ENCODE measurements at places on chromosomes 11 and 22.
A peak's percentile ranks its signal among the peaks of the same experiment; 100 is the strongest.

DNA sequence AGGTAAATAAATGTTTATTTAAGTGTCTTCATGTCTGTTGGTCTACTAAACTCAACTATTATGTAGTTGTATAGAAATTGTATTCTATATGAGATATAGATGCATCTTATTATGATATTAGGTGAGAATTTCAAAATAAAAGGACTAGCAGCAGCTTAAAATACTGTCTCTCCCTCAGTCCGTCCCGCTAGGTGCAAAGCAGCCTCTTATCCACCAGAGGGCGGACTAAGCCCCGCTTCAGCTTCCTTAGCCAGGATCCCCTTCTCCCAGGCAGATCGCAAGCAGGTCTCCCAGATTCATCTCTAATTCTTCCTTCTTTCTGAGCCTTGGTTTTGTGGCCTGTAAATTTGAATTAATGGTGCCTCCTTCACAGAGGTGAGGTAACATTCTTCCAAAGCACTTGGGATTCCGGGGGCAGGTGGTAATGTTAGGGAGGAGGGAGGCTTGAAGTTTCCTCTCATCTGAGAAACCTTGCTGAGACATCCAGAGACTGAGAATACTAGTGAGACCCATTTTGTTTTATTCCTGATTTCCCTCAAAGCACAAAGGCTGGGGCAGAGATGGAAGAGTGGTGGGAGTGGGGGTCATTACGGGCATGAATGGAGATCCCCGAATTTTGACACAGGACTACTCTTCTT, 13.5 kb upstream of the INSC start:
- DNase-seq: peak; percentile 8

DNA sequence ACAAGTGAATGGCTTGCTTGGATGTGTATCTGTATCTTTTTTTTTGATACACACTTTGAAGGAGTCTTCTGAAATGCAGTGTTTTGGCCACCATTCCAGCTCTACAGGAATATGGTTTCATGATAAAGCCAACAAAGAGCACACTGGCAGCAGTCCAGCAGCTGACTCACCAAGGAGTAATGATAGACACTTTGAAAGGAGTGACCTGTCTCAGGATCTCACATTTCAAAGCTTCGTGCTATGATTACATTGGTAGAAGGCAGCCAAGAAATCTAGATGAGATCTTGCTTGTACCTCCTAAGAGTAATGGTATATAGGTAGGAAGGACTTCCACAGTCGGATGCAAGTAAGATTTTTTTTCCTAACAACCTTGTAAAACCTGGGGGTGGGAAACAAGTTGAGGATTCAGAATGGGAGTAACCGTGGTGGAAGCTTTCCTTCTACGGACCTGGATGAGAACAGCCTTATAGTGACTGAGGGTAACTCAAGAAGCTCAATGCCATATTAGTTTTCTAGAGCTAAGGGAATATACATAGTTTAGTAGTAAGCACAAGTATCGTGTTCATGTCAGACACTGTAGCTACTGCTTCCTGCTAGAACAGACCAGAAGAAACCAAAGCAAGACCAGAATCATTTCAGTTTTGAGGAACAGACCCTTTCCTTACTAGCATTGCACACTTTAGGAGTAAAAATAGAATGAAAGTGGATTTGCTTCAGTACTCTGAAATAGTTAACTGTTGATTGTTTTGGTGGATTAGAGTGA, 25.0 kb downstream of the MTMR3 start:
- DNase-seq: no peak

GRCh38 chr11:32529994-32530588, 53.5 kb upstream of the EIF3M start:
- DNase-seq: no peak

DNA sequence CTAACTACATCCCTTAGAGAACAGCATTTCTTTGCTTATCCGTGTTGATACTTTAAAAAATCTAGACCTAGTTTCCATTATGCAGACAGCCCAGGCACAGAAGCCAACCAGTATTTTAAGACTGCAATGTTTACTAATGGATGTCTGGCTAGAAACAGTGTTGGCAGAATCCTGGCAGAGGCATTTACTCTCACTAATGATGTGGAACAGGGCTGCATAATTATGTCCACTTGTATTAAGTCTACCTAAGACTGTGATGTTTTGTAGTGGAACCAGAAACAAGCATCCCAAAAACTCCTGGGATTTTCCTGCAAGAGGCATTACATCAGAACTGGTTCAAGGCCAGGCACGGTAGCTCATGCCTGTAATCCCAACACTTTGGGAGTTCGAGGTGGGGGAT, 50.2 kb upstream of the PICALM start:
- no peak for DNase-seq

DNA sequence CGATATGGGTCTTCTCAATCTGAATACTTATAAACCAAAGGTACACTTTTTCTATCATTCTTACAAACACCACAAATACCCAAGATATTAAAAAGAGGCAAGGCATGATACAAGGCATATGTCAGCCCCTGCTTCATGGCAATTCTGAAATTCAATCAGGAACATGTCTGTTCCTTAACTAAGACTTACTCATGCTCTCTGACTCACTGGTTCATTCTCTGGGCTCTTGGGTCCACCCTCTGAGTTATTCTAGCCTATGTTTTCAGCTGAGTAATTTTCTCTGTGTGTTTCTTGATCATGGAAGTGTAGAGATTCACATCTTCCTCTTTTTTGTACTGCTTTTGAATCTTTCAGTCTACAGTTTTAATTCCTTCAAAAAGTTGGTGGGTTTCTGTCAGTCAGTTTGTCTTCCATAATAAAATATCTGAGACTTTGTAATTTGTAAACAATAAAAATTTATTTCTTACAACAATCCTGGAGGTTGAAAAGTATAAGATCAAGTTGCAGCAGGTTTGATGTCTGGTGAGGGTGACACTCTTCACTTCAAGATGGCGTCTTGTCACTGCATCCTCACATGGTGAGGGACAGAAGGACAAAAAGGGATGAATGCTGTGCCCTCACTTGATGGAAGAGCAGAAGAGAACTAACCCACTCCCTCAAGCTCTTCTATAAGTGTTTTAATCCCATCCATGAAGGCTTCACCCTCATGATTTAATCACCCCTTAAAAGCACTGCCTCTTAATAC, 211.7 kb downstream of the FAM76B start:
- DNase-seq: no peak

- DNase-seq: no peak
These were observed at the start of the genes BSCL2 and GNG3 for GRCh38 chr11:62707277-62707861. BSCL2 (minus strand) TSS chr11:62707424; CDS start chr11:62707195, 229 bp downstream. GNG3 (plus strand) TSS chr11:62707676; CDS start chr11:62708296, 620 bp downstream.

- DNase-seq: no peak
These were observed 565 bp downstream of the NUCB2 start for GRCh38 chr11:17277024-17277584.

DNA sequence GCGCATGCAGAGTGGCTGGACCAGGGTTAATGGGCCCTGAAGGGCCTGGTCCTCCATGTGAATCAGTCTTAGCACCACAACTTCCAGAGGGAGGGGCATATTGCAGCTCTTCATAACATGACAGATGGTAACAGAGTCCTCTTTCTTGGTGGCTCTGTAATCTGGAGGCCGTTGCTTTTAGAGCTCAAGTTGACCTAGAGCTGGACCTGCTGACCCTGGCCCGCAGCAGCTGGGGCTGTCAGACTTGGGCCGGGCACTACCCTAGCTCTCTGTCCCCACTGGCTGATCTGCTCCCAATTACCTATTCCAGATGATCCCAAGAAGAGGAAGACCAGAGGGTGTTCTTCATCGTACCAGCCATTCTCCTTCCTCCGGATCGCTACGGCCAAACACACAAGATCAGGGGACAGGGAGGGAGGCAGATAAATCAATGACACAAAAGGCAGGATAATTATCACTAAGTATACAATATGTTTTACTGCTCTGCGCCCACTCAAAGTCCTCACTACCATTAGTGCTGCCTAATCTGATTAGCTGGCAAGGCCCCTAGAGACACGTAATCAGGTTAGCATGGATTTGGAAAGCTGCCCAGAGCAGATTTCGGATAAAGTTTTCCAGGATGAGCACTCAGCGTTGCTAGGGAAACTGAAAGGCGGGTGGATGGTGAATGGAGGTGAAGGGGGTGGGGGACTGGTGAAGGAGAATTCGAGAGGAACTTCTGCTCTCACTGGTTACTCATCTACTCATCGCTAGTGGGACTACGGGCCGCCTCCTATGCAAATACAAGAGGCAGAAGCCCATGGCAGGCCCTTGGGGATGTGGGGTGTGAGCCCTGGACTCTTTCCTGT, 64.5 kb upstream of the PHOX2A start:
- DNase-seq: no peak

DNA sequence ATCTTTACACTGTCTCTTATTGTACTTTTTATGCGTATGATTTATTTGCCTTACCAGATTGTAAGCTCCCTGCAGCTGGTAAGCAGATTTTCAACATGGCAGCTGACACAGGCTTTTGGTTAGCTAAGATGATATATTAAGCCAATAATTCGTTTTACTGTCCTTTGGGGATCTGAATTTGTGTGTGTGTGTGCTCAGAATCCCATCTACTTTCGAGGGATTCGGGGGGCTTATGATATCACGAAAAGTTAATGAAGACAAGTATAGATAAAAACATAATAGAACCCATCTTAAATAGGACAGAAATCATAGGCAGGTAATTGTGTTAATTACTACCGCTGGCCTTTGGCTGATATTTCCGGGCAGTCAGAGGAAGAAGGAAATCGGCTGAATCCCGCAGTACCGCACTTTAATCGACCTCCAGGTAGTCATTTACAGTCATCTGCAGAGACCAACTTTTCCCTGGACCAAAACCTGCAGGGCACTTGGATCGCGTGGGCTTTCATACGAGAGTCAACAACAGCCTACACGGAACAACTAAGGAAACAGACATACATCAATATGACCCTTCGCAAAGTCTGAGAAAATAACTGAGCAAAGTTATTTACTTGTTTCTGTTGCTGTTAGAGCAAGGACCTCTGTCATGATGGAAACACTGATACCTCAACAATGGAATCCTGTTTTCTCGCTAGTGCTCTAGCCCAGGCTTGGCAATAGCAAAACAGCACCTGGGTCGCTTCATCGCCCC, 802 bp downstream of the KBTBD3 start:
- DNase-seq: no peak

- no peak for DNase-seq
These were observed 48.4 kb downstream of the CDKN1C start for GRCh38 chr11:2837096-2837601.

DNA sequence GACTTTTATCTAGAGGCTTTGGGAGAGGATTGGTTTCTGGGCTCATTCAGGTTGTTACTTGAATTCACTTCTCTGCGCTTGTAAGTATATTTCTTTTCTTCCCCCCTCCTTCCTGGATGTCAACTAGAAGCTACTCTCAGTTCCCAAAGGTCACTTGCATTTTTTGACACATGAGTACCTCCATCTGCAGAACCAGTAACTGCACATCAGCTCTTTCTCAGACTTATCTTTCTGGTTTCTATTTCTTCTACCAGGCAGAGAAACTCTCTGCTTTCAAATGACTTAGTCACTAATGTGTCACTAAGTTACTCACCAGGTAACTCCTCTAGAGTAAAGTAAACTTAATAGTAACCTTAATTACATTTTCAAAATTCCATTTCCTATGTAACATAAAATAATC, 773.0 kb upstream of the LUZP2 start:
- DNase-seq: no peak

DNA sequence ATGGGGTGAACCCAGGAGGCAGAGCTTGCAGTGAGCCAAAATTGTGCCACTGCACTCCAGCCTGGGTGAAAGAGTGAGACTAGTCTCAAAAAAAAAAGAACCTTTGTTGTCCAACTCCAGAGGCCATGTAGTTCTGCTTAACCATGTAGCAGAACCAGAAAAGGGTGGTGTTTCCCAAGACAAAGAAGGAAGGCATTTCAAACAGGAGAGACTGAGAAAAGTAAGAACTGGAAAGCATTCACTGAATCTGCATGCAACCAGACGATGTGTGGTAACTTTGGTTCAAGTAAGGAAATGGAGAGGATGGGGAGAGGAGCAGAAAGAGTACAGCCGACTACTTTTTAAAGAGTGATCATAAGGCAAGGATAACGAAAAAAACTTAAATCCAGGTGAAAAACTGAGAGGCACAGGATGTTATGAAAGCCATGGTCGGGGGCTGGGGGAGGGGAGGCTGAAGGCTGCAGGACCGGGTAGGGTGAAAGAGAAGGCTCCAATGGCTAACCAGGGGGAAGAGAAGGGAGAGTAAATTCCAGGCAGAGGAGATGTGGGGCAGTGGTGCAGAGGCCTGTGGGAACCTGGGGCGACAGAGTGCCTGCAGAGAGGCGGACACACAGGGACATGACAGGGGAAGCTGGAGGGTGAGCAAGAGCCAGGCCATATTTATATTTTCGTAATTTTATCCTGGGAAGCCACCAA, 48.8 kb downstream of the MAPK1 start:
- no peak for DNase-seq

- DNase-seq: no peak
These were observed 197.2 kb upstream of the ANO3 start for GRCh38 chr11:26134481-26135355.
